ENCODE measurements at places on chromosomes 11 and 22.

GRCh38 chr22:30949934-30950660 is 18.5 kb downstream of the MORC2 start:
- DNase-seq, result no peak

DNA sequence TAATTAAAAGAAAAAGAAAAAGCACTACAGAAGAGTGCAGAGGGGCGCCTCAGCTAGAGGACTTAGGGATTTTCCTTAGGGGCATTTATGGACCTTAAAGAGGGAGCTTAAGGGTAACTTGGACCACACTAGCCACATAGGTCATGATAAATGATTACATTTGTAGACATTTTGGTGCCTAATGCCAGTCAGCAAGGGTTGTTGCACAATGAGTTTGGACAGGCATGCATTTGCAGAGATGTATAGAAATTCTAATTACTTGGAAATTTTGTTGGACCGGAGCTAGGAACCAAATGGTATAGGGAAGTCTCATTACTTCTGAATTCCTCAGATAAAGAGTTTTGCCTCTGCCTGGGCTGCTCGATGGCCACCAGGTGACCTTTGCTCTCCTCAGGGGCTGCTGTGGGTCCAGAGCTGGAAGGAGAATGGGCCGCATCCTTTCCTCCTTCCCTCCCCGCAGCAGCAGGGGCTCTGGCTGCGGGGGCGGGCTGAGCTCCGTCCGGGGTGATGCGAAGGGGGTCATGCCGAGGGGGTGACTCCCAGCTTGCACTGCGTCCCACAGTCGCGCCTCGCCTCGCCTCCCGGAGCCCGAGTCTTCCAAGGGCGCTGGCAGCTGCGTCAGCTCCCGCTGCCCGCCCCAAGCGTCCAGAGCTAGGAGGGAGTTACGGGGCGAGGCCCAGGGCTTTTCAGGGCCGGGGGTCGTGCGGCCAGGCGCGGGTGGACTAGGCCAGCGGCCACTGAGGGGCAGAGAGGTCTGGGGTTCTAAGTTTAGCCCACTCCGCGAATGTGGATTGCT is 20.3 kb upstream of the MALAT1 start:
- DNase-seq, result no peak

DNA sequence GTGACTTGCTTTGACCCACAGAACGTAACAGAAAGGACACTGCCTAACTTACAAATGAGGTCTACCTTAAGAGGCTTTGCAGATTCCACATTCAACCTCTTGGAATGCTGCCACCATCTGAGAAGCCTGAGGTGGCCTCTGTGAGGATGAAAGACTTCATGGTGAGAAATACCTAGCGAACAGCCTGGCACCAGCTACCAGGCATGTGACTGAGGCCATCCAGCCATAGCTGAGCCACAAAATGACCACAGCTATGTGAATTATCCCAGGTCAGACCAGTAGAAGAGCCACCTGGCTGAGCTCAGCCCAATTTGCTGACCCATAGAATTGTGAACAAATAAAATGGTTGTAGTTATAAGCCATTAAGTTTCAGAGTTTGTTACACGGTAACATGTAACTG is 37.5 kb downstream of the PPARA start:
- no peak for DNase-seq

GRCh38 chr11:62104816-62105653 is 18.8 kb upstream of the INCENP start:
- no peak for DNase-seq

DNA sequence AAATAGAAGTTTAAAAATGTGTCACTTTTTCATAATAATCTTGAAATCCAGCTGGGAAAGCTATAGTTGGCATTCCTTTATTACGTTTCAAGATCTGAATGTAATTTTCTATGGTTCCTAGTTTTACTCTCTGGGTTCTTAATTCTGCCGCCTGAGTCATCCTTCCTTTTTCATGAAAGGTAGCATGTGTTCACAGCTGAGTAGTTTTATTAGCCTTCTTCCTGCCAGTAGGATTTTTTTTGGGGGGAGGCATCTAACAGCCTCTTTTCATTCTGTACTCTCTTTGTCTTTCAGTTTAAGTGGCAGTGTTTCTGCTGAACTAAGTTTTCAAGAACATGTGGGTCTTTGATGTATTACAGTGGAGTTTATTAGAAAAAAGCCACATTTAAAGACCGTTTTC is 36.5 kb downstream of the OR2AG2 start:
- DNase-seq, result no peak

DNA sequence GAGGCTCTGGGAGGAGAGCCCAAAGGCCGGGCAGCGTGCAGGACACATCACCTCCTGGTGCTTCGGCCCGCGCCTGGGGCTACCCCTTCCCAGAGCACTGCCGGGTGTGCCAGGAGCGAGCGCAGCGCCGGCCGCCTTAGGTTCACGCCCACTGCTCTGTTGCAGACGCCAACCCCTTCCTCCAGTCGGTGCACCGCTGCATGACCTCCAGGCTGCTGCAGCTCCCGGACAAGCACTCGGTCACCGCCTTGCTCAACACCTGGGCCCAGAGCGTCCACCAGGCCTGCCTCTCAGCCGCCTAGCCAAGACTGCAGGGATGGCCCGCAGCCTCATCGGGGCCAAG is 79.0 kb downstream of the MED15 start:
- no peak for DNase-seq

DNA sequence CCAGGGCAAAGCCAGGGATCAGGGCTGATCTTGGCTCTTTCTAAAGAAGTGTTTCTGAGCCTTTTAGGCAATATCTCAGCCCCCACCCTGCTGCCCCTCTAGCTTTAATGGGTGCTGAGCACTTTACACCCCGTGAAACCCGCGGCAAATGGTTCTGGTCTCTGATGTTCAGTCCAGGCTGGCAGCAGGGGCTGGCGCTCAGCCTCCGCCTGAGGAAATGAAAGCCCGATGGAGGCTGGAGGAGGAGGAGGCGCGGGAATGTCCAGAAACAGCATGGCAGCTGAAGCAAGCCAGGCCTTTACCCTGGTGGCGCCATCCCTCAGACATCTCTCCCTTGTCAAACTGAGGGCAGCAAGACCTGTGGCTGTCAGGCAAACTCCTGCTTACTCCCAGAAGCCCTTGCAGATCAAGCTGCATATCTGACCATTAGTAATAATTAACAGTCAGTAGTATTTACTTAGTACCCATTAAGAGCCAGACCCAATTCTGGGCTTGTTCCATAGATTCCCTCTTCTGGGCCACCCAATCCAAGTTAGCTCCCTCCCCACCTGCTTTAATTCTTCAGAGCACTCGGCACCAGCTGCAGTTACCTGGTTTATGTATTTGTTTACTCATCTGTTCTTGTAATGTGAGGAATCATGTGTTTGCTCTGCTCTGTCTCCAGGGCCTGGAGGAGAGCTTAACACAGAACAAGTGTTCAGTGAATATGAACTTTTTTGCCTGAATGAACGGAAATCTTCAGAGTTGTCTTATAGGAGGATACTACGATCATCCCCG is 15.0 kb upstream of the ALX4 start:
- no peak for DNase-seq

DNA sequence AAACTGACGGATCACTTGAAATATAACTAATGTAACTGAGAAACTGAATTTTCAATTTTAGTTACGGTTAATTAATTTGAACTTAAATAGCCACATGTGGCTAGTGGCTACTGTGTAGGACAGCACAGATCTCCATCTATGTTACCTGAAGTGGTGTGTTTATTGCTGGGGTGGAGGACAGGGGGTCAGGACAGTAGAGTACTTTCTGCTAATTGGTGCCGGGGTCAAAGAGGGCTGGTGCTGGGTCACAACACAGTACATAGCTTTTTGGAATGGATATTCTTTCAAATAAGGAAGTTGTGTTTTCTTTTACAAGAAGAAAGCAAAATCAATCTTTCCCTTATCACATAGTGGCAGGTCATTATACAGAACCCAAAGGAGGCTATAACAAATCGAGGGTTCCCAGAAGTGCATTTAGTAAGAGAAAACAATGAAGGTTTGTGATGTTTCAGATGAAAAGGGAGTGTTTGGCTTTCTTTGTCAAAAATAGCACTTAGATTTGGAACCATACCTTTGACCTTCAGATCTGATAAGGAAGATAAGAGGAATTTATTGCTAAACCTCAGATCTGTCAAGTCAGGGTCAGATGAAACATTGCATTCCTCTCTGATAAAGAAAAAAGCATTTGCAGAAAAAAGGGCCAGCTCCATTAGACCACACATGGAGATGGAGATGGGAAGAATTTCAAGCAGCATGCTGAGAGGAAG is 384.5 kb downstream of the AASDHPPT start:
- DNase-seq, result no peak

GRCh38 chr11:86918973-86919372 is 36.2 kb downstream of the FZD4 start:
- DNase-seq, result no peak

DNA sequence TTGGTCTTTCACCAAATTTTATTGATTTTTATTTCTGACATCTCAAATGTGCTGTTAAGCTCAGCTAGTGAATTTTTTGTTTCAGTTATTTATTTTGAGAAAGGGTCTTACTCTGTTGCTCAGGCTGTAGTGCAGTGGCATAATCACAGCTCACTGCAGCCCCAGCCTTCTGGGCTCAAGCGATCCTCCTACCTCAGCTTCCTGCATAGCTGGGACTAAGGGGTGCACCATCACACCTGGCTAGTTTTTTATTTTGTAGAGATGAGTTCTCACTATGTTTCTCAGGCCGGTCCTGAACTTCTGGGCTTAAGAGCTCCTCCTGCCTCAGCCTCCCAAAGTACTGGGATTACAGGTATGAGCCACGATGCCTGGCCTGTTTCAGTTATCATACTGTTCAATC is 282.0 kb downstream of the SBF2 start:
- no peak for DNase-seq

DNA sequence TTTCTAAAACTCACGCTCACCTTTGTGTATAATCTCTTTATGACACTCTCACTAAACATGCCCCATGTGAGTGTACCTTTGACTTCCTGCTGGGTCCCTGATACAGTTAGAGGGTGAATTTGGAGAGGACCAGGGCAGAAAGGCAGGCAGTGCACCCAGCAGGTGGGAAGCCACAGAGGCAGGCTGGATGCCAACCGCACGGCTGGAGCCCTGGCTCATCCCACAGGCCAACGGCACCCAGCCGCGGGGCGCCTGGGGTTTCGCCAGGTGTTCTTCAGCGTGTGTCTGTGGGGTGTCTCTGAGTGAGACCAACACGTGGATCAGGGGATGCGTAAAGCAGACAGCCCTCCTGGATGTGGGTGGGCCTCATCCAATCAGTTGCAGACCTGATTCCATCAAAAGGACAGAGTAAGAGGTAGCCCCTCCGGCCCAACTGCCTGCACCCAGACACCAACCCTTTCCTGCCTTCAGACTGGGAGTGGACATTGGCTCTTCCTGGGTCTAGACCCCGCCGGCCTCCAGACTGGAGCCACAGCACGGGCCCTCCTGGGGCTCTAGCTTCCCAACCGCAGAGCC is 51.6 kb downstream of the DHCR7 start:
- DNase-seq, result no peak

- no peak for DNase-seq
Measured at GRCh38 chr11:132472411-132473172, 1059.7 kb downstream of the OPCML start.

DNA sequence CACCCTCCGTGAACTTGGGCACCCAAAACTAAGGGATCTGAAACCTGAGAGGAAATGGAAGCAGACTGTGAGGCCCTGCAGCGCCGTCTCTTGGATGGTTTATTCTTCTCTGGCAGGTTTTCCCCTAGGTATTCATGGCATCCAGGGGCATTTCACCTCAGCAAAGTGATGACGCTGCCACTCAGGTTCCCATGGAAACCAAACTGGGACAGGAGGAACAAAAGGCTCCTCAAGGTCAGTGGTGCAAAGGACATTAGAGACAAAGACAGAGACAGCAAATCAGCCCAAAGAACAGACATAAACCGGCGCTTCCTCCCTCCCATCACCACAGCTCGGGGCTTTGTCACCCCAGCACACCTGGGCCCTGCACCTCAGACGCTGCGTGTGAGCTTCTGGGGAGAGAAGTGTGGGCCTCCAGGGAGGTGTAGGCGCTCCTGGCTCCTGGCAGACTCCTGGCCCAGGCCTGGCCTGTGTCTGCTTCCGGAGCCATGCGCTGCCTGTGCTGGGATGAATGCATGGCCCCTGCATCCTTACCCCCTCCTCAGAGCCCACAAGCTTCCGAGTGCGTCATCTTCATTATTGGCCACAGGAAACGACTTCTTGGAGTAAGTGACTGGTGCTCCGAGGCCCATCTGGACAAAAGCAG is 5.9 kb downstream of the TP53AIP1 start:
- DNase-seq, result no peak

DNA sequence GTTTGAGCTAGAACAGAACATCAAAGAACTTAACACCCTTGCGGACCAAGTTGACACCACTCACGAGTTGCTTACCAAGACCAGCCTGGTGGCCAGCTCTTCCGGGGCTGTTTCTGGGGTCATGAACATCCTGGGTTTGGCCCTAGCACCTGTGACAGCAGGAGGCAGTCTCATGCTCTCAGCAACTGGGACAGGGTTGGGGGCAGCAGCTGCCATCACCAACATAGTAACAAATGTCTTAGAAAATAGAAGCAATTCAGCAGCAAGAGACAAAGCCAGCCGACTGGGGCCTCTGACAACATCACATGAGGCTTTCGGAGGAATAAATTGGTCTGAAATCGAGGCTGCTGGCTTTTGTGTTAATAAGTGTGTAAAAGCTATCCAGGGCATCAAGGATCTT is 8.7 kb downstream of the APOL5 start:
- no peak for DNase-seq

- no peak for DNase-seq
Measured at GRCh38 chr11:995044-995751, 41.3 kb downstream of the MUC6 start.

DNA sequence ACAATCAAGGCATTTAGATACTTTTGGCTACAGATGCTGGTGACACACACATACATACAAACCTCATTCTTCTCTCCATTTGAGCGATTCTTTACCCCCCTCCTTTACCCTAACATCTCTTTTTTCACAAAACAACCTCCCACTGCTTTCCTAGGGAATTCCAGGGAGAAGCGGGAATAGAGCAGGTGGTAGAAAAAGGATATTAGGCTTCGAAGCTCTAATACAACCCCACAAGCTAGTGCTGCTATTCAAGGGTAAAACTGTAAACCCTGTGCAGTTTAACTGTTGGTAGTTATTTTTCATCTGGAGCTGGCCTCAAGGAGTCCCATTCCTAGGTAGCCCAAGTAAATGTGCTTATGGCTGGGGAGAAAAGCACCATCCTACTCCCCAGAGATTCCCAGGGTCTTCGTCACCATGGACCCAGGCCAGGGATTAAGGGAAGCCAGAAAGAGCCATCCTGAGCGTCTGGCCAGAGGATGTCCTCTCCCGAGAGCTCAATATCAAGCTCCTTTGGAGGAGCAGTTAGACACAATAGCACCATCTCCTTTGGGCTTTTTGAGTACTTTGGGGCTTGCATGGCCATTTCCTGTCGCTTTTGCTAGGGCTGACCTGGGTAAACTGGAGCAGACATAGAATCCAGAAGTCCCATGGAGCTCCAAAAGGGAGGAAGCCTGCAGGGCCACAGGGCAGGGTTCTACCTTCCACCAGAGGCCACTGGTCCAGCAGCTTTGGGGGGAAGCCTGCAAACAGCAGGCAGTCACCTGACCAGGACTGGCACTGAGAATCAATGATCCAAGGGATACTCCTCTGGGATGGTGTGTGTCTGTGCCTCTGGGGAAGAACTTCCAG is 3.1 kb downstream of the MAML2 start:
- no peak for DNase-seq
